ENCODE measurements at places on chromosomes 2 and 18.

DNA sequence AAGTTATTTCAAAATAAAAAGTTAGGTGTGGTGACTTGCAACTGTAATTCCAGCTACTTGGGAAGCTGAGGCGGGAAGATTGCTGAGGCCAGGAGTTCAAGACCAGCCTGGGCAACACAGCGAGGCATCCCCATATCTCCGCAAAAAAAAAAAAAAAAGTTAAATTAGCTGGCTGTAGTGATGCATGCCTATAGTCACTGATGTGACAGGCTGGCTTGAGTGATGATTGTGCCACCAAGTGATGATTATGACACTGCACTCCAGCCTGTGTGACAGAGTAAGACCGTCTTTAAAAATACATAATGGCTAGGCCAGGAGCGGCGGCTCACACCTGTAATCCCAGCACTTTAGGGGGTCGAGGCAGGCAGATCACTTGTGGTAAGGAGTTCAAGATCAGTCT, 11.5 kb downstream of the SMPD4 start:
- DNase-seq, result no peak

DNA sequence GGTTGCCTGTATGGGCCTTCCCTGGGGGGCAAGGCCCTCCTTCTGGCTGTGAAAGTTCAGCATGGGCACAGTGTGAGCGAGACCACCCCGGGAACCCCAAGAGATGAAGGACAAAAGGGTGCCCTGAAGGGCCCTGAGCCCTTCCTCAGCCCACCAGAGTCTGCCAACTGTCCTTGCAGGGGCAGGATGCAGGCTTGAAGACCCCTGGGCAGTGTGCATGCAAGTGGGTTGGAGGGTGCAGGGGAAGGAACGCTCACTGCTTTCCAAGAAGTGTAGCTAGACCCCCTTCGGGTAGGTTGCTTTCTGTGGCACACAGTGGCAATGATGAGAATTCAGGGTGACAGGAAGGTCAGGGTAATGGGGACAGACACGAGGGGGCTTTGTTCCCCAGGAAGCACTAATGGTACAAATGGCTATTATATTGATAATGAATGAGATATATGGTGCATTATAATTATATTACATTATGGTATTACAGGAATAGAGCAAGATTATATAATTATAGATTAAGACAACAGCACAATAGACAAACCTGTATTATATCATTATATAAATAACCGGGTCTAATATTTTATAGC, 228.7 kb downstream of the ATAD2B start:
- DNase-seq, result no peak

- DNase-seq, result no peak
Observed at GRCh38 chr2:218009765-218010139, 7.0 kb upstream of the TNS1 start.

- no peak for DNase-seq
Observed at GRCh38 chr2:11567631-11568031, 33.8 kb downstream of the GREB1 start.

- DNase-seq, result no peak
Observed at GRCh38 chr2:234565842-234566619, 69.2 kb upstream of the ARL4C start.

Measured in NCI-H1092 (cell line).